Activated CD4-positive, alpha-beta T cell treated with anti-CD3 and anti-CD28 coated beads, Interleukin-2, amount 50 U/mL, for 4 hours (primary cell): ENCODE measurements at places on chromosomes 4 and X.

DNA sequence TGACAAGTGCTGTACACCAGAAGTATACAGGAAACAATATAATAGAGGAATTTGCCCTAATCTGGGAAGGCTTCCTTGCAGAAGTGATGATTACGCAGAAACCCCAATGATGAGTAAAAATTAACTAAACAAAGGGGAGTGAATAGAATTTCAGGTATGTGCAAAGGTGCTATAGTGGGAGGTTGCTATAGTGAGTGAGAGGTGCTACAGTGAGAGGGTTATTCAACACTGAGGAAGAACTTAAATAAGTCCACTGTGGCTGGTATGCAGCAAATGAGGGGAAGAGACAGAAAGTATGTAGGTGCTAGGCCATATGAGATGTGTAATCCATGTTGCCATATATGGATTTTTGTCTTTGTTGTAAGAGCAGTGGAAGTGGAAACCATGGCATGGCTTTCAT, 69.5 kb downstream of the TRIM2 start:
- no peak for DNase-seq

DNA sequence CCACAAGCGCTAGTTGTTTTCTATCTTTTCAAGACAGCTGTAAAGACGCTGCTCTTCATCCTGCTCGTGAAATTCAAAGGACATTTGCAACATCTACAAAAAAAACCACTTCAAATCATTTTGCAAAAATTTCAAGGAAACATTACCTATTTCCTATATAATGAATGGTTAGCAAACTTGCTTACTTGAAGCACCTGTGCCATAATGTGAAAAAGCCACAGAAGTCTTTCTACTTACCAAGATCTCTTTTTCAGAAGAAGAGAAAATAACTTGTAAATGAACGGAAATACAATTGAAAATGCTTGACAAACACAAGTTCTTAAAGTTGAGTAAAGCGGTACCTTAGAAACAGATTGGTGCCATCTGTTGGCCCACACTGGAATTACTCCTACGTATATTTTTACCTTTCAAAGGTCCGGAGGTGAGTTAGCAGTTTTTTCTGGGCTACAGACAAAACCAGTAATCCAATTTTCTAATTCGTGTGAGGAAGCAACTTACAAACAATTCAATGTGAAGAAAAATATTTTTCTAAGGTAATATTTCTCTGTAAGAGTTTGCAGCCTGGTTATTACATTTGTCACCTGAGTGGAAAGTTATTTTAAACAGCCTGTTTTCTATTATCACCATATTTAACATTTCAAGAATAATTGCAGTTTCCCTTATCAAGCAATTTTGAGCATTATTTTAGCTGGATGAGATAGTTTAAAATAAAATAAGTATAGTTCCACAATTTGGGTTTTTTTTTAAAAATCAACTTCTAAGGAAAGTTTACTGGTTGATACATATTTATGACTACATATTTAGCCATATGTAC, at the start of gene TLR6:
Gene TLR6 (minus strand): TSS at position 294 of the 814 bp plus-strand sequence. CDS start 27,344 bp downstream, outside the sequence.
- DNase-seq, result peak; percentile 54

GRCh38 chr4:93084599-93085305, 743.8 kb upstream of the ATOH1 start:
- DNase-seq, result no peak

GRCh38 chrX:135605906-135606305, 85.4 kb downstream of the INTS6L start:
- no peak for DNase-seq

DNA sequence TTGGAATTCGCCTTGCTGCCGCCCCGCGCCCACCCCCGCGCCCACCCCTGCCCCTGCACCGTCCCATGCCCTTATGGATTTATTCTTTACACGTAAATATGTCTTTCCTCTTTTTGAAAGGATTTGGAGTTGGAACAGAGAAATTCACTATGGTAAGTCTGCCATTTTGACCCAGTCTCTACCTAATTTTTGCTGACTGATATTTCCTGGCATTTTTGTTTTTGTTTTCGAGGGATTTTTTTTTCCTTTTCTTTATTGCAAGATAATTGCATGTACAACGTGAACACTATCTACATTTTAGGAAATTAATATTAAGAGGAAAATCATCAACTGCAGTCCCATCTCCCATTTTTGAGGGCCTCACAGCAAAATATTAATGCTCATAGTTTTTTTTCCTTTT, 468 bp upstream of the SPIN2B start:
- DNase-seq, result no peak

DNA sequence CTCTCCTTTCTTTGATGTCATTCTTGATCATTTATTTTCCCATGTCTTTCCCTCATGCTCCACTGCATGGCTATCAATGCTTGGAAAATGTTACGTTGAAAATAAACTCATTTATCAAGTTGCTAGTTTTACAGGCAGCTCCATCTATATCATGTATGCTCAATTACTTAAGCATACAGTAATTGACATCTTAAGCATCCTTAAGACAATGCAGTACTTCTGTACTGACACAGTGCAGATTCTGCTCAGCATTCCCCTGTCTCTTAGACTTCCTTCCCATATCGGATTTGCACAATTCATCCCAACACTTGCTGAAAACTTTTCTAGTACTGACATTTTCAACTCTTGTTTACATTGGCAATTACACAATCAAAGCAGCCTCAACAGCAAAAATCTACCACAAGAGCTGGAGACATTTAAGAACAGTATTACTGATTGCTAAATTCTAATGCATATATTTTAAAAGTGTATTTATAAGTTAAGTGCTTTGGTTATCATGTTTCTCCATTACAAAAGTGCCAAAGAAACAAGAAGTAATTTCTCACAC, 165.6 kb downstream of the ATP10D start:
- DNase-seq, result no peak

- no peak for DNase-seq
Observed at GRCh38 chr4:88009871-88010270, 2.4 kb downstream of the PKD2 start.

DNA sequence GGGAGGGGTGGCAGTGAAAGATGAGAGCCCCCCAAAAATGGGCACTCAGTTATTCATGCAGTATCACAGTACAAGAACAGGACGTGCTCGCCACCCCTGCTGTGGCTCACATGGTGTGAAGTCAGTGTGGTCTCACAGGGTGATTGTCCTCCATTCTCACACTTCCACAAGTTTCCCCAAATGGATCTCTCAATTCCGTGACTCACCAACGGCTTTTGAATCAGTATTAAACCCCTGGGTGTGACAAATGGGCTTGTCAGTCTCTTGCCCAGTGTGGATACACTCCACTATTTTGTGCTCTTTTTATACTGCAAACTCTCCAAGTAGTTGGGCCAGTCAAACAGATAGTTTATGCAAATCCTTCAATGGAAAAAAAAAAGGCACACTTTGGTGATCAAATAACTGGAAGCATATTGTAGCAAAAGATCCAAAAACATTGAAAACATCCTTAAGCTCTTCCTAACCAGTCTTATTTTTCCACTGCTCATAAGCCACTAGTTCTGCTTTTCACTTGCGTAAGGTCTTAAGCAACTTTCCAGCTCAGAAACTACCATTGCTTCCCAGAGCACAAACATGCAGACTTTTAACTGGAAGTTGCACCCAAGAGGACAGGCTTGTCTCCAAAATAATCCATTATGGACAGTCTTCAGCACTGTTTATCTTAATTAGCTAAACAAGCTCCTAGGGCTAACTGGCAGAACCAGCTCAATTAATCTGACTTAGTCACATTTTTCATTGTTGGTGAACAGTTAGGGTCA, 365.7 kb downstream of the PPP3CA start:
- no peak for DNase-seq

DNA sequence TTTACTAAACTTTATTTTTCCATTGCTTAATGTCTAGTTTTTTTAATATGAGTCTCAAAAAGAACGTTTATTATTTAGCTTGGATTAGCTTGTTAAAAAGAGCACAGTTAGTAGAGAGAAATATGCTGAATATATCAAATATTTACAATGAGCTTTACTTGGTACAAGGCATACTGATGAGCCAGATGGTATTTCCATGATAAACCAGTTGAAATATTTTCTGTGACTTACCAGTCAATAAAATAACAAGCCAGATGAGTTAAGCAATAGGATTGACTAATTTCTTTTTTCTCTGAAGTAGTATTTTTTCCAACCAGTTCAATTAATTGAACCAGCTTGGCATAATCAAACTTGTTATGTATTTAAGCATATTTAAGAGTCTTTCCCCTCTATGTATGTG, 134.1 kb downstream of the KLHL34 start:
- no peak for DNase-seq

- no peak for DNase-seq
Observed at GRCh38 chr4:52932591-52933470, 70.7 kb downstream of the RASL11B start.

GRCh38 chr4:181213551-181213950, 1029.7 kb upstream of the TENM3 start:
- no peak for DNase-seq

DNA sequence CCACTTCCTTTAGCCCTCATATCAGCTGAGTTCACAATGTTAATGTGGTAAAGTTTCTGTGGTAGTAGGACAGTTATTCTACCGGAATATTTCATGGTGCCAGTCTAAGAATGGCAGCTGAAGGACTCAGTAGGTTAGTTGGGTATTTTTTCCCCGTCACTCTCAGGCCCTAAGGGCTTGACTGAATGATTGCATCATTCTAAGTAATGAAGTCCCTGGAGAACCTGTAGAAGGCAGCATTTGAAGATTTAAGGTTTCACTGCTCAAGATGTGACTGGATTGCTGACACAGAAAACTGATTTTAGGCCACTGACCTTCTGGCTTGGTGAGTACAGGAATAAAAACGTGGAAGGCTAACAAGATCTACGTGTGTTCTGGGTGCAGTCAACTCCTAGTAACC, 657.3 kb downstream of the PCDH19 start:
- no peak for DNase-seq

DNA sequence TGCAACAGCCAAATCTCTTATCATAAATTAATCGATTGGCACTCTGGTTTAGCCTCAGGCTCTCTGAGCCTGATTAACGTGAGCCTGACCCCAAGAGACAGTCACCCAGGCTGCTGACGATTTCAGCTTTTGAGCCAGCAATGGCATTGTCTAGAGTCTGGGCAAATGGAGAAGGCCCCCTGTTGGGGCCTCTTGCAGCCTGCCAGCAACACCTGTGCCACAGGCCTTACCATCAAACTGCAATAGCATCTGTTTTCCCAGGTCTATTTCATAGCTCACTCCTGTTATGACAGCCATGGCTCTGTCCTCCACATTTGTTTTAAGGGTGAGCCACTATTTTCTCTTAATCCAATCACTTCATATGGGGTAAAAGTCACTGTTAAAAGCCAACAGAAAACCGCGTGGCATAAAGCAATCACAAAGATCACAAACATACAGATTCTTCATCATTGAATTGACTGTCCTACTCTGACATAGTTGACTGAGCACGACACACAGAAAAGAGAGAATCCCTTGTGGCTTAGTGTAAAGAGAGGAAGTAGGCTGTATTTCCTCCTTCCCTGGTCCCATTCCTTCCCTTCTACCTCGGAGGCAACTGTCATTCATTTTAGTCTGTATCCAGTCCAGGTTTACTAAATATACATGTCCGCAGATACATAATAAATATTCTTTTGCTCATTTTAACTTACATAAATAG, 47.8 kb downstream of the SLC9A7 start:
- DNase-seq, result no peak

DNA sequence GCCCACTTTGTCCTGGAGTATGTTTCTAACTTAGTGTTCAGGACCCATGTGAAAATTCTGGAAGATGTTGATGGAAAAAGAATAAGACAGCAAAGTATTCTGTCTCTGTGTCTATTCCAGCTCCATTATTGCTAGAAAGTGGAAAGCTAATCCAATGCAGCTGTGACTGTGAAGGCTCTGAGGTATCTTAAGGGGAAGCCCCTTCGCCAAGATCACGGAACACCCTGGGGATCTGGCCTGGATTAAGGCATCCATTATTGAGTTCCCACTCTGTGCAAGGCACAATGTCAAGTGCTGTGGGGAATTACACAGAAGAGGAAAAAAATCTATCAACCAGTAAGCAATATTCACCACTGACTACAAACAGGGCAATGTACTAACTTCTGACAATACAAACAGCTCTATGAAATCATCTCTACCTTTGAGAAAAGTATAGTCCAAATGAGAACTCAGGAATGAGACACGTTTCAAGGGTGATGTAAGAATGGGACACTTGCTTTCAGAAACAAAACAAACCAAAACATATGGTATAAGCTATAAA, 222.1 kb downstream of the LDB2 start:
- no peak for DNase-seq

DNA sequence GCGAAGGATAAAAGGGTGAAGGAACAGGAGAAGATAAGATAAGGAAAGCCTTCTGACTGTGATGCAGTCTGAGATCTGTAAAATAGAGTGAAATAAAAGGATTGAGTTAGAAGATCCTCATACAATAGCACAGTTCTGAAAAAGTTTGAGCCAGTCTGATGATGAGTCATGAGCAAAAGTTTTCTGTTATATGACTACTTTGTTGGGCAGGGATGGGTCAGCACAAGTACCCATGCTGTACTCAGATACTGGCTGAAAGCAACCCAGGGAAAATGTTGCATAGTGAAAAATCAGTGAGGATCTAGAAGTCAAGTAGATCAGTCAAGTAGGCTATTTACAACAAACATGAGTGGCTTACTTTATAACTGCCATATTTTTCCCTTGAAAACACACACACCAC, 253.5 kb downstream of the PCDH10 start:
- DNase-seq, result no peak

DNA sequence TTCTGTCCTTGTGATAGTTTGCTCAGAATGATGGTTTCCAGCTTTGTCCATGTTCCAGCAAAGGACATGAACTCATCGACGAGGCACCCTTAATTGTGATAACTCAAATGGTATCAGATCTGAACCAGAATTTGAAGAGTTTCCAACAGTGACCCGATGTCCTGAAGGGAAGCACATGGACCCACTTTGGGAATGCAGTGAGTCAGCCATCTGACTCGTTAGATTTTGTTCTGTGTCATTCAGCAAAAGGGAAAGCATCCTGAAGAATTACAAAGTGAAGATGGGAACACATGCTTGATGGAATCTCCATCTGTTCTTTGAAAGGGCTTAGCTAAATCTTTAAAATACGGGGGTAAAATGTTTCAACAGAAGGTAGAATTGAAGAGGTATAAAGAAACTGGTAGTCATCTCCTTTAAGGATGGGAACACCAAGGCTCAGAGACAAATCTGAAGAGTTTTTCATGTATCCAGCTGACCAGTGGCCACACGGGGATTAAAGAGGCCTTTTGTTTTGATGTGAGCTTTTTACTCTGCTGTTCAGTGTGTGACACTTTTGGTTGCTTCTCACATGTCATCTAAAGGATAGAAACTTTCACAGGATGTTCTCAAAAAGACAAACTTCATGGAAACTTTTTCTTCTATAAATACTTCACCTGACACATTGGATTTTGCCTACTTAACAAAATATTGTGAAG, 393.8 kb downstream of the INPP4B start:
- DNase-seq, result no peak

DNA sequence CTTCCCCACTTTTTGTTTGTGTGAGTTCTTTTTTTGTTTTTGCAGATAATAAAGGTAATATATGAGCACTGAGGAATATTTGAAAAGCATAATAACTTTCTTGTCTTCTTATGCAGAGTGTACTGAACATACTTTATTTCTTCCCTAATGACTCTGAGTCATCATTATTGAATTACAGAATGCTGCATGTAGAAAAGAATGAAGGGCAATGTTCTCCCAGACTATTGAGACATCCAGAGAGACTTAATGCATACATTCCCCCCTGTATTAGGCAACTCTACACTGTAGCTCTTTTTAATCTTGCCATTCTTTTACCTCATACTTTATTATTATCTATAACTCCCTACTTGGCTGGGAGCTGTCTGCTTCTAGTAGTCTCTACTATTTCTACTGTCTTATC, 240.5 kb upstream of the ANKRD50 start:
- DNase-seq, result no peak

GRCh38 chr4:76252271-76252653, 741 bp downstream of the FAM47E start:
- DNase-seq, result no peak

- DNase-seq, result no peak
Observed at GRCh38 chrX:29067351-29067750, 480.1 kb downstream of the IL1RAPL1 start.
